ENCODE measurements at places on chromosomes 7 and 10. TPM values are rescaled to one million over a fixed set of nuclear protein-coding genes. Genes with fewer than 3 reads are reported as not detected.

- DNase-seq = no peak
Measured at GRCh38 chr7:138542183-138542582, 82.1 kb downstream of the TRIM24 start.

Gene SFTPD
- not detected for total RNA-seq

DNA sequence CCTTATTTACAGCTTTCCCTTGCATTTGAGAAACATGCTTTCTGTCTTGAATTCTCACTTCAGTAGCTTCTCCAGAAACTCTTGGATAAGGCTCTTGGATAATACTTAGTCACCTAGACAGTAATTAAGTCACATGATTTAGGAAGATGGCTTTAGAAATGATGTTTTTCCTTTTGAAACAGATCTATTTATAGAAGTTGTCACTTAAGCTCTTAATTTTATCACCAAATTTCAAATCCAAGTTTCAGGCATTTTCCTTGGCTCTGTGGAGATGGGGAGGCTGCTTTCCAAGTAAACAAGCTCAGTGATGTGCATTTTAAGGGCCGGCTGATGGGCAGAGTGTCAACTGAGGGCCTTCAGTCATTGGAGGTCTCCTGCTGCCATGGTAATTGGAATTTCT lies 130.3 kb downstream of the SRI start:
- no peak for DNase-seq

GRCh38 chr7:101506531-101506930 lies 122.6 kb downstream of the MYL10 start:
- no peak for DNase-seq

Gene CRTAC1
- total RNA-seq = 1.5 TPM

DNA sequence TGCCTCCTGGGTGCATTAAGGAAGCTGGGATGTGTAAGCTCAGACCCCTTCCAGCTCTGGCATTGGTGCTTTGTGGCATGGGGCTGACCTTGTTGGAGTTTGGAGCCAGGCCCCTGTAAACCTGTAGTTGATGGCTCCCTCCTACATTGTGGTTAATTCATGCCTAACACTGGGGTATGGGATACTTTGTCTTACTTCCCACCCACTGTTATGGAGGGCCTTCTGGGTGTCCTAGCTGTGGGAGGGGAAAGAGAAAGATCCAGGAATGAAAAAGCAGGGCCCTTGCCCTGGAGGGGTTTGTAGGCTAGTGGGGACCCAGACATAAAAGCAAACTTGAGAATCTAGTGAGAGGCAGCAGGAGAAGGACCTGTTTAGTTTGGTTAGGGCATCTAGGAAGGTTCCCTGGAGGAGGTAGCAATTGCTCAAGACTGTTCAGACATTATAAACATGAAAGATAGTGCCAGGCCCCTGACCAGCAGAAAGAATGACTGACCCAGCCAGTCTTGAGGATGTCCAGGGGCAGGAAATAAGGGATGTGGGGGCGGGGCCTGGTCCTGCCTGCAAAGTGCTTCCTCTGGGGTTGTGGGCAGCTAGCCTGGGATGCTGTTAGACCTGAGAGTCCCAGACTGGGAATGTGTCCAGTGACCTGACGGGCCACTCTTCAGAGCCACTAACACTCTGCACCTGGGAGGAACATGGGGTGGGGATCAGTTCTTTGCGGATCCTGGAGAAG lies 6.6 kb downstream of the ADAMTS14 start:
- DNase-seq = no peak

Gene PPP1R9A
- total RNA-seq = 24.0 TPM

DNA sequence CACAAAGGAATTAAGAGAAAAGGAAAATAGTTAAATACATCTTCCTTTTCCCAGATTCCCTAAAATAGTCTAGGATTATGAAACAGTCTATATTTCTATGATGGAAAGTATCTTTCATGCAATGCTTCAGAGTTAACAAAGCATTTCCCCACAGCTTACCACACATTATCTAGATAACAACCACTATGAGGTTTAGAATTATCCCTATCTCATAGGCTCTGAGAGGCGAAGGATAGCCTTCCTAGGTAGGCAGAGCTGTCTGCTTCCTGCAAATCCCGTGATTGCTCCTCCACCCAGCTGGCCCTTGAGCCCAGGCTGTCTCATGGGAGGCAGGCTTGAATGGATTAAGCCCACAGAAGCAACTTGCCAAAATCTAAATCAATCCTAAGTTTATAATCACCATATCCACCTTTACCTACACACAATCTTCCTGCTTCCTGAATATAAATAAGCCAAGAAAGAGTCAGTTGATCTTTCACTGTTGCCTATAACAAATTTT lies 321.4 kb upstream of the AOAH start:
- DNase-seq = no peak

Gene TFPI2
- 0.37 TPM for total RNA-seq

GRCh38 chr7:31074120-31074383 lies 21.9 kb downstream of the ADCYAP1R1 start:
- no peak for DNase-seq

DNA sequence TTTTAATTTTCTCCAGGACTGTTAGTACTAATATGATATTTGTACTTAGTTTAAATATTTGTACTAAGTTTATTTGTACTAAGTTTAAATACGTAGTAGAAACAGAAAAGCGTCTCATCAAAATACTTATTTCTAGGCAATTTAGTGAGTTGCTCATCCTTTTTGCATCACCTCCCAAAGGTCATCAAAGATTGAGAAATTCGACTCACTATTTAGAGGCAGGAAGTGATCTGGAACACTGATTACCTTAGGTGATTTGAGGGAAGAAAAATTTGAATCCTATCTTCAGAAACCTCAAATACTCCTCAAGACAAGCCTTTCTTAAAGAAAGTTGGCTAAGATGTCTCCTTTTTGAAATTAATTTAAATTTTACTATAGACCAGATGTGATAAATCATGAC lies 14.5 kb downstream of the WNT16 start:
- no peak for DNase-seq

DNA sequence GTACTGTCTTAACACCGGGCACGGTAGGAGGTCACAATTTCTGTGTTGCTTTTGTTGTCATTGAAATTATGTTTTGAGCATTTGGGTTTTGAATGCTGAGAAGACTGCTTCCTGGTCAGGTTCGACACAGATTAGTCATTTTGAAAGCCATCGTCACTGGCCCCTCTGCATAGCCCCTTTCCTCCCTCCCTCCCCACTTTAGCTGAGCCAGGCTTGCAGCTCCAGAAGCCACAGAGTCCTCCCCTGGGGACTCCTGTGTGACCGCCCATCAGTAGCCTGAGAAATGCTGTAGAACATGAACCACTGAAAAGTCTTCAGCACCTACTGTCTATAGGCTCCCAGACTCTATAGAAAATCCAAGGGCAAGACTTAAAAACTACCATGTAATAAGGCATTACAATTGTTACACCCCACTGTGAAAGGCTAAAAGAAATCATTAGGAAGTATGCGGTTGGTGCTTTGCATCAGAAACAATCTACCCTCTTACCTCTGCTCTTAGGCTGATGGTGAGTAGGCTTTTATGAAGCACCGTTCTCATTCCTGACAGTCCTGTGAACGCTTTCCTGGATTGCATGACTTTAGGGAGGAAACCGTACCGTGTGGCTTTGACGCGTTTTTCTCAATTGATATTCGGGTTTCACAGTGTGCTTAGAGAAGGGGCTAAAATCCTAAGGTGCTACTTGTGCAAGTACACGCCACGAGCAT lies 24.8 kb downstream of the JCAD start:
- no peak for DNase-seq

Gene SEMA3C
- total RNA-seq = 66.7 TPM

- DNase-seq = no peak
Measured at GRCh38 chr10:98269435-98269912, 1.5 kb upstream of the LOXL4 start.

GRCh38 chr7:99244939-99245338 lies 27.7 kb upstream of the MYH16 start:
- DNase-seq = no peak

- DNase-seq = no peak
Measured at GRCh38 chr10:110358869-110359629, 54.3 kb upstream of the SMNDC1 start.

DNA sequence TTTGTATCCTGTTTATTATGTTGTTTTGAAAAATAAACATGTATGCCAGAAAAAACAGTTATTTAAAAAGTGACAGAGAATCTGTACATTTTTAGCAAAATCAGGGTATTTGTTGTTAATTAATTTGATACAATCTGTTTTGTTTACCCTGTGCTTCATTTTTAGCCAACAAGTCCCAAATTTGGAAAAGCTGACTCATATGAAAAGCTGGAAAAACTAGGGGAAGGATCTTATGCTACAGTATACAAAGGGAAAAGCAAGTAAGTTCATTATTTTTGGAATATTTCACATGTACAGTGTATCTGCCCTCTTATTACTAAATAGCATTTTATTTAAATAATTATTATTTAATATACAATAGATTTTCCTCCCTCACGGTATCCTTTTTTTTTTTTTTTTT lies 151.4 kb downstream of the CDK14 start:
- DNase-seq = no peak

GRCh38 chr7:143494622-143495021 lies 16.9 kb downstream of the TAS2R41 start:
- DNase-seq = no peak

GRCh38 chr10:127740596-127740995 lies 3.6 kb downstream of the FOXI2 start:
- no peak for DNase-seq

DNA sequence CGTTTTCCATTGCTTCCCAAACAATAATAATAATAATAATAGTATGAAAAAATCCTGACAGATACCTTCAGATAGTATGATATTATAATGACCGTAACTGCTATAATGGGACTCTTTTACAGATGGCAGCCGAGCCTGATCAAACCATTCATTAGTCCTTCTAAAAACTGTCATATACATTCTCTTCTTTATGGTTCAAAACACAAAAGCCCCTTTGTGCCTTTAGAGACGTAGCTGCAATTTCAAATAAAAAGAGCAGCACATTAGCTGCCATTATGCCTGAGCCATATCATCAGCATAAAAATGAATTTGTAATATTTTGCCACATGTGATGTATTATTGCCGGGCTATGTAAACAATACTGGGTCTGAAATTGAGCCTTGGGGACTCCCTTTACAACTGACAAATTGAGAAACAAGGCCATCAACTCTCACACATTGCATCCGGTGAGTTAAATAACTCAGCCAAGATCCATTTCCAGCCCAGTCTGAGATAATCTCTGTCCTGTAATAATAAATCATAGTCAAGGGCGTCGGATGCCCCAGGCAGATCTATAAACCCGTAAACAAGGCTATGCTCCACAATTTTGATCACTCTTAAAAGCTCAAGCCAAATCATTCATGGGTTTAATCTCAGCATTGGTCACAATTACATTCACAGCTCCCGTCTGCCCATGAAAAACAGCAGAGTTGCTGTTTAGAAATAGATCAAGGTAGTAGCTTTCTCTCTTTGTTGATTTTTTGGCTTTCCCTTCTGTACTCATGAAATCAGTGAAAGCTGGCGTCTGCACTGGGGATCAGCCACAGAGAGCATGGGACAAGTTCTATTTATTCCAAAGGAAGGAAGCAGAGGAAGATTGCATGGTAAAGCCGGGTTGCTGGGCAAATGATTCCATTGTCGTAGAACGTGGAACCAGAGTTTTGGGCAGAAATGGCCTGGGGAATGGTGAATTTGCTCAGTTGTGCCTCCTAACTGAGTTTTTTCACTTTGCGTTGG lies 150.1 kb upstream of the BMPER start:
- no peak for DNase-seq

DNA sequence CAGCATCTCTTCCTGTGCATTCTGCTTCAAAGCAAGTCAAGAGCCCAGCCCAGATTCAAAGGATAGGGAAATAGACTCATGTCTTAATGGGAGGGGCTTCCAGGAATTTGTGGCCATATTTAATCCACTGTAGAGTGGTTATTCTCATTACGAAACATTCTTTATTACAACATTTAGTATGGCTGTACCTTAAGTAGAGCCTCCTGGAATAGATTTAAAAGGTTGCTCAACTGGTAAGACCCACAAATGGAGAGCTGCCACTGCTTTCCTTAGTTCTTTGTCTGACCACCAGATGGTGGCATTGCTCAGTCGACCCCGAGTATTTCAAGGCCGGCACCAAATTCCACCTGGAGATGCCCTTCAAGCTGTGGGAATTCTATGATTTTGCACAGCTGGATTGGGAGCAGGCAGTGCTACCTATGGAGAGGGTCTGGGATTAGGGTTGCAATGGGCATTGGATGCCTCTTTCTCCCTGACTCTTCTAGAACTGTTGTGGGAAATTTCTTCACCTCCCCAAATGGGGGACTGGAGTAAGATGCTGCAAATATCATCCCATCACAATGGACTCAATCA lies 102.2 kb downstream of the RBM20 start:
- DNase-seq = peak; percentile 61

Gene ZPBP
- not detected for total RNA-seq

DNA sequence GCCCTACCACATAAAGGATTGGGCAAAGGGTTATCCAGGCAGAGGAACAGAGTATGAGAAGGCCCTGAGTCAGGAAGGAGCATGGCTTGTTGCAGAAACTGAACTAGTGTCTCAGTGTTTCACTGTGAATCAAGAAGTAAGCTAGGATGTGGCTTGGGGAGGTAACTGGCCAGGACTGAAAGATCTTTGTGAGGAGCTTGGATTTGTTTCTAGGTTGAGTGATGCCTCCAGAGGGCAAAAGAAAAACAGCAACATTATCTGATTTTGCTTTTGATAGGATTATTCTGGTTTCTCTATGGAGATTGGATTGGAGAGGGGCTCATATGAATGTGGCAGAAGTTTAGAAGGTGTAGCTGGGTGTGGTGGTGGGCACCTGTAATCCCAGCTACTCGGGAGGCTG lies 137.9 kb upstream of the HDAC9 start:
- DNase-seq = no peak

- no peak for DNase-seq
Measured at GRCh38 chr10:2978574-2979273, 88.6 kb upstream of the PFKP start.

DNA sequence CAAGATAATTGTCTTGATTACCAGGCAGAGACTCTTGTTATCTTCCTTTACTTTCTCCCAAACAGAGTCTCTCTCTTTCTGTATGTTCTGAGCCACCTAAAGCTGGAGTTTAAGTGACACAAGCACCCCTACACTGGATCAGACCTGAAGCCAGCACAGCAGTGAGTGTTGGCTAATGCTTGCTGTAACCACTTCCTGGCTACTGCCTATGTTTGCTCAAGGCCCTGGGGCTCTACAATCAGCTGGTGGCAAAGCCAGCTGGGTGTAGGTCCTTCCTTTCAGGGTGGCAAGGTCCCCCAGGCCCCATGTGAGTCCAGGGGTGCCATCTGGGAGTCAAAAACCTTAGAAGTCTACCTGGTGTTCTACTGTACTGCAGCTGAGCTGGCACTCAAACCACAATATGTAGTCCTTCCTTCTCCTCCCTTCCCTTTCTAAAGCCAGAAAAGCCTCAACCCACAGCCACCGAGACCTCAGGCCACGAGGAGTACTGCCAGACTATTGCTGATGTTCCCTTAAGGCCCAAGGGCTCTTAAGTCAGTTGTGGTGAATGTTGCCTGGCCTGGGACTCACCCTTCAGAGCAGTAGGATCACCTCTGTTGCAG lies 416.3 kb downstream of the ADRA2A start:
- no peak for DNase-seq

Gene OR2A1
- total RNA-seq = not detected

GRCh38 chr7:158020706-158021095 lies 566.9 kb downstream of the PTPRN2 start:
- DNase-seq = no peak
